Amniotic epithelial cell (primary cell): ENCODE measurements at places on chromosomes 11 and 22.
A peak's percentile ranks its signal among the peaks of the same experiment; 100 is the strongest.

- DNase-seq: peak; percentile 43
Observed at GRCh38 chr11:43419460-43419859, 60.7 kb downstream of the TTC17 start.

GRCh38 chr11:48025293-48025983 is 45.1 kb downstream of the PTPRJ start:
- DNase-seq: no peak

GRCh38 chr22:39932918-39933649 is 27.1 kb upstream of the TMA7B start:
- DNase-seq: peak; percentile 33

- DNase-seq: peak; percentile 83
Observed at GRCh38 chr11:568306-569157, 7.7 kb upstream of the PHRF1 start.

DNA sequence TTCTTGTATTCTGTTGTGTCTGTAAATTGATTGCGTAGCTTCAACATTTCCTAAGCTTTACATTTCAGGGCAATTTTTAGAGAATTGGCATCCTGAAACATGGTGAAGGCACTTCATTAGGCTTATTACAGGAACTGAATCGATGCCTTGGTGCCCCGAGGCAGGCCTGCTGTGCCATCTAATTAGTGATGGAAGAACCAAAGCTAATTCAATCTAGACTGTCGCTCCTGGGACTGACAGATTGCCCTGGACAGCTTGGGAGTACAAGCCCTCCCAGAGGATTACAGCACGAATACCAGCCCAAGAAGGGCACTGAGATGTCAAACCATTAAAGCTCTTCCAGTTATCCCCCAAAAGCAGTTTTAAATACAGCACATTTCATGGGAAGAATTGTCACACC is 243.2 kb upstream of the ZC3H12C start:
- no peak for DNase-seq

GRCh38 chr11:121508449-121508848 is 55.7 kb upstream of the SORL1-AS1 start:
- no peak for DNase-seq

- no peak for DNase-seq
Observed at GRCh38 chr11:73656985-73657384, 10.6 kb downstream of the PLEKHB1 start.

DNA sequence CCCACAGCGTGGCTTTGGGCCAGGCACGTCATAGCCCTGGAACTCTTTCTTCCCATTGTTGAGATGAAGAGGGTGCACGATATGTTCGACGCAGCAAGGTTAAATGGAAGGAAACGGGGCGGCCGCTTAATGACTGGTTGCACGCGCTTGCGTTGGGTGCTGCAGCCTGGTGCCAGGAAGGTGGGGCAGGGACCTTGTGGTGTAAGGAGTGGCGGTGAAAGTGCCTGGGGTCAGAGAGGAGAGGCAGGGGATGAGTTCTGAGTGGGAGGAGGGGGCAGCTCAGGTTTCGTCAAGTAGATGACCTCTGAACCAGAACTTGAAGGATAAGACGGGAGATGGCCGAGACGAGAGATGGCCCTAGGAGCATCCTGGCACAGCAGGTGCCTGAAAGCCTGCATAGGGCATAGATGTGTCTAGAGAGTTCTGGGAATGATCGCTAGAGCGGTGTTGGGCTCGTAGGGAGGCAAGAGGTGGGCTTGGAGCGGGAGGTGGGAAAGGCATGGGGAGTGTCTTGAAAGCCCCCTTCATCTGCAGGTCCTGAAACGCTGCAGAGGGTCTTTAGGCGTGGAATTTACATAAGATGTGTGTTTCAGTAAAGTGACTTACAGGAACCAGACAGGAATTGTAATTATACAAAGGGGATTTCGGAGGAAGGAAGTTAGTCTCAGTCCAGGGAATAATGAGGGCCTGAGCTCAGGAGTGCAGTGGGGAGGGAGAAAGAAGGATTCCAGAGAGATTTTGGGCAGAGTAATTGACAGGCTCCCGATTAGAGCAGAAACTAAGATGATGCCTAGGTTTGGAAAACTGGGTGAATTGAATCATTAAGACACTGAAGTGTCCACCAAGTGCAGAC is 43.2 kb upstream of the CLDN5 start:
- DNase-seq: no peak

DNA sequence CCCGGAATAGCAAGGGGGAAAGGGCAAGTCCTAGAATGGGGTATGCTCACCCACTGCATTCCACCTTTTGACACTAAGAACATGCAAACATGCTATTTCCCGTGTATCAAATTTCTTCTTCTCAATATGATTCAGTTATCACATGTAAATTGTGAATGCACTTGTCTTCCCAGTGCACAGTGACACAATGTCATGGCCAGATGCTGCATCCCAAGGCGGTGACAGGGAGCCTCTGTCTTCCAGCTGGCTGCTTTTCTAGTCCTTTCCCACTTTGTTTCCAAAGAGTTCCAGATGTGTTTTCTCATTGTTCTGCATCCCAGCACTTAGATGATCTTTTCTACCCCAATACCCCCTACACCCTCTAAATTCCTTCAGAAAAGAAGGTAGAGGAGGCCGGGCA is 12.4 kb downstream of the SLC25A18 start:
- DNase-seq: no peak

- no peak for DNase-seq
Observed at GRCh38 chr11:62774407-62774806, 3.2 kb downstream of the TAF6L start.

GRCh38 chr11:65927904-65928397 is 8.7 kb downstream of the DRAP1 start:
- DNase-seq: no peak

GRCh38 chr11:79932612-79933011 is 491.8 kb upstream of the TENM4 start:
- DNase-seq: no peak

DNA sequence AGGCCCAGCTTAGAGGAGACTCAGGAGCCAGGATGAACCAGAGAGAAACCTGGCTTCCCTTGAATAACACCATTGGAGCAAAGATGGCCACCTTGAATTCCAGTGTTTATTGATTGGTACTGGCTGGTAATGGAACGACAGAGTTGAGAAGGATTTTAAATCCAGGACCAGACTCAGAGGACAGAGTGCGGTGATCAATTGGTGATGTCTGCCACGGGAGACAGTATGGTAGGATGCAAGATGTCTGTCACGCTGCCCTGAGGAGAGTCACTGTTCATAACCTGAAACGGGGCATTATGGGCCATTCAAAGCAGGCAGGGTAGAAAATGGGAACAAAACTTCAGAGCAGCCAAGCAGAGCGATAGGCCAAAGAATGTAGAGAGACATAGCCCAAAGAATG is 55.4 kb upstream of the ISX start:
- no peak for DNase-seq

GRCh38 chr11:128422576-128423370 is 164.6 kb downstream of the ETS1 start:
- no peak for DNase-seq

- DNase-seq: no peak
Observed at GRCh38 chr11:116869610-116870009, 32.2 kb upstream of the APOA1 start.

DNA sequence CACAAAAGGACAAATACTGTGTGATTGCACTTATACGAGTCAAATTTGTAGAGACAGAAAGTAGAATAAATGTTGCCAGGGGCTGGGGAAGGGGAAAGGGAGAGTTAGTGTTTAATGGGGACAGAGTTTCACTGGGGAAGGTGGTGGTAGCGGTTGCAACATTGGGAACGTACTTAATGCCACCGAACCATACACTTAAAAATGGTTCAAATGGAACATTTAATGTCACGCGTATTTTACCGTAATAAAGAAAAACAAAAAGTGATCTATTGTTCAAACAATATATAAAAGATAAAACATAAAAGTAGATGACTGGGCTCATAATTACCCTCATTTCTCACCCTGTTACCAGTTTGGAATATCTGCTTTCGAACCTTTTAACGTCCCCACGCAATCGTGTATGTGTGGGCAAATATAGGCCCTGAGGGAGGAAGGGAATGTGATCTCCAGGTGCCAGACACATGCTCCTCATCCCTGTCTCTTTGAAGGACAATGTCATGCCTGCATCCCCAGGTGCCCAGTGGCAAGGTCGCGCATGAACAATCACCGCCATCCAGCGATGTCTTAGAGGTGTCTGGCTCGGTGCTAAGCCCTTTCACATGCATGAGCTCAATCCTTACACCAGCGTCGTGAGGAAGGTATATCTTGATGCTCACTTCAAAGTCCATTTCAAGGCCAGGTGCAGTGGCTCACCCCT is 35.3 kb downstream of the LIF start:
- DNase-seq: no peak

DNA sequence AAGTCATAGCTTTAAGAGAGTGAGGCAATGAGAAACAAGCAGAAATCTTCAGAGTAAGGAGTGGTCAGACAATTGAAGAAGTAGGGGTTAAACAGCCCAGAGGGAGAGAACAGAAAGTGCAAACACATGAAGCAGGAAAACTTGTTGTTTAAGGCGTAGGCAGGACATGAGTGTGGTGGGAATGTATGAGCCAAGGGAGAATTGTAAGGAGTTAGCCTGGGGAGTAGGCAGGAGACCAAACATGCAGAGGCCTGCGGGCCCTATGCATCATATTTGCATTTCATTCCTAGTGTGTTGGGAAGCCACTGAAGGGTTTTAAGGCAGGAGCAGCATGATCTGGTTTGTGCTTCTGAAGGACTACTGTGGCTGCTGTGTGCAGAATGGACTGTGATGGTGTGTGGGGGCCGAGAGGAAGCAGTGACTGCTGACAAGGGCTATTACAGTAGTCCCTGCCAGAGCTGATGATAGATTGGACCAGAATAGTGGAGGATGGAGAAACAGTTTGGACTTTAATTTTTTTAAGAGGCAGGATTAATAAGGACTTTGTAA is 179.9 kb upstream of the C11orf87 start:
- DNase-seq: no peak

- peak; percentile 53 for DNase-seq
Observed at GRCh38 chr11:123475469-123475868, 45.4 kb downstream of the GRAMD1B start.

DNA sequence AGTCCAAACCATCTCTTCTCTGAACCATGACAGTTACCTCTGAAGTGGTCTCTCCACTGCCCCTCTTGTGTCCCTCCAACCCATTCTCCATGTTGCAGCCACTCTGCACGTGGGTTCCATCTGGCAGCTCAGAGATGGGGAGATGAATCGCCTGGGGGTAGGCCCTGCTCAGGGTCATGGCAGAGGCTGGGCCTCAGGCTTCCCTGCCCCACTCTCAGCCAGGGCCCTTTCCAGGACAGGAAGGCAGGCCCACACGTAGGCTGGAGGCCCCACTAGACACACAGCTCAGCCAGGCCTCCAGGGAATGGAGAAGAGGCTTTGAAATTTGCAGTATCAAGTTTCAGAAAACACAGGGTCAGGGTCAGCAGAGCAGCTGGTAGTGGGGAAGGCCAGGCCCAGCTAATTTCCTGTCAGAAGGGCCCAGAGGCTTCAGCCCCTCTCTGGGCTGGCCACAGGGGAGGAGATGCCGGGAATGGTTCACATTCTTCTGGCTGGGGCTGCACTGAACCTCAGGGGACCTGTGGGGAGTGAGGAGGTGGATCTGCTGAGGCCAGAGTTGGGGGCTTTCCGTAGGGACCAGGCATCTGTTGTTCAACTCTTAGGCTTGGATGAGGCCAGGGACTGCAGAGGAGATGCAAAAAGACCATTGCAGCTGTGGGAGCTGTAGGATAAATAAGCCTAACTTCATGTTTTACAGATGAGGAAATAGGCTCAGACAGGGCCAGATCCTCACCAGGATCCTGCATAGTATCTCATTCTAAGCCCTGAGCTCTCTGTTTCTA is 101.6 kb downstream of the SWAP70 start:
- DNase-seq: peak; percentile 81

DNA sequence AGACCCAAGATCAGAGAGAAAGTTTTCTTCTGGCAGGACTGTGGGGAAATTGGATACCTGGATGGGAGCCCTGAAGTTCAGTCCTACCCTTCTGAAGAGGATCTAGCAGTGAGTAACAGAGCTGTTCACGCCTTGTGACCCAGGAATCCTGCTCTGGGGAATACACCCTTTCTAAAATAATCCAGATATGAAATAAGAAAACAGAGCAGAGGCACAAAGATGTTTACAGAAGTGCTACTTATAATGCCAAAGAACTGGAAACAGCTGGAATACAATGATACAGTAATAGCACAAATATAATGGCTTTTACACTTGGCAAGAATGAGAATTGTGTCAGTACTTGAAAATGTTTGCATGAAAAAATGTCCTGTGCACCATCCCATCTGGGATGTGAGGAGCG is 304.0 kb upstream of the NARS2 start:
- DNase-seq: no peak

DNA sequence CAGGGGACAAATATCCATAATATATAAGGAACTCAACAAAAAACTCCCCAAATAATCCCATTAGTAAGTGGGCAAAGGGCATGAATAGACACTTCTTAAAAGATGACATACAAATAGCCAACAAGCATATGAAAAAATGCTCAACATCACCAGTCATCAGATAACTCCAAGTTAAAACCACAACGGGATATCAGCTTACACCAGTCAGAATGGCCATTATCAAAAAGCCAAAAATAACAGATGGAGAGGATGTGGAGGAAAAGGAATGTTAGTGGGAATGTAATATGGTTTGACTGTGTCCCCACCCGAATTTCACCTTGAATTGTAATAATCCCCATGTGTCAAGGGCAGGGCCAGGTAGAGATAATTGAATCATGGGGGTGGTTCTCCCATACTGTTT is 350.1 kb downstream of the GUCY1A2 start:
- peak; percentile 22 for DNase-seq
